ENCODE measurements at places on chromosomes 3 and 15. TPM values are rescaled to one million over a fixed set of nuclear protein-coding genes. Genes with fewer than 3 reads are reported as not detected.

The DUOXA2 gene
- total RNA-seq, result not detected

The C3orf22 gene
- total RNA-seq, result not detected

The ISG20 gene
- 4.5 TPM for total RNA-seq

The NR2E3 gene
- 0.27 TPM for total RNA-seq

The TM4SF4 gene
- total RNA-seq, result not detected

The RETNLB gene
- total RNA-seq, result not detected

The ISLR2 gene
- not detected for total RNA-seq

The CTXN2 gene
- not detected for total RNA-seq

The TRH gene
- not detected for total RNA-seq

The FANCD2OS gene
- not detected for total RNA-seq

The MEGF11 gene
- not detected for total RNA-seq

The NECTIN3 gene
- total RNA-seq, result 95.8 TPM

The PRR20G gene
- not detected for total RNA-seq

The HGD gene
- total RNA-seq, result 0.13 TPM

The DLL4 gene
- 72.7 TPM for total RNA-seq

The ASB14 gene
- total RNA-seq, result not detected

The RHOA gene
- 680 TPM for total RNA-seq
